ENCODE measurements at places on chromosomes 5 and 9.

DNA sequence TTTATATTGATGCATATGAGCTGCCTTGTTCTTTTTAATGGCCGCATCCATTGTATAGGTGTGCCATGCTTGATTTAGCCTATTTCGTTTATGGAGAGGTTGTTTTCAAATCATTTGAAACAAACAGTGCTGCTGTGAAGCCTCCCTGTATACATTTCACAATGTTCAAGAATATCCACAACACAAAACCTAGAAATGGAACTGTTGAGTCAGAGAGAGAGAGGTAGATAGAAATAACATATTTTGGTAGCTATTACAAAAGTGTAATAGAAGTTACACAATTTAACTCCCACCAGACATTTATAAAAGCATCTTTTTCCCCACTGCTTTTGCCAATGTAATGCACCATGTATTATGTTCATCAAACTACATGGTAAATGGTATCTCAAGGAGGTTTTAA lies 82.0 kb downstream of the FRMD3 start:
- DNase-seq: no peak

- no peak for DNase-seq
Measured at GRCh38 chr9:124361128-124361527, 54.1 kb downstream of the PSMB7 start.

DNA sequence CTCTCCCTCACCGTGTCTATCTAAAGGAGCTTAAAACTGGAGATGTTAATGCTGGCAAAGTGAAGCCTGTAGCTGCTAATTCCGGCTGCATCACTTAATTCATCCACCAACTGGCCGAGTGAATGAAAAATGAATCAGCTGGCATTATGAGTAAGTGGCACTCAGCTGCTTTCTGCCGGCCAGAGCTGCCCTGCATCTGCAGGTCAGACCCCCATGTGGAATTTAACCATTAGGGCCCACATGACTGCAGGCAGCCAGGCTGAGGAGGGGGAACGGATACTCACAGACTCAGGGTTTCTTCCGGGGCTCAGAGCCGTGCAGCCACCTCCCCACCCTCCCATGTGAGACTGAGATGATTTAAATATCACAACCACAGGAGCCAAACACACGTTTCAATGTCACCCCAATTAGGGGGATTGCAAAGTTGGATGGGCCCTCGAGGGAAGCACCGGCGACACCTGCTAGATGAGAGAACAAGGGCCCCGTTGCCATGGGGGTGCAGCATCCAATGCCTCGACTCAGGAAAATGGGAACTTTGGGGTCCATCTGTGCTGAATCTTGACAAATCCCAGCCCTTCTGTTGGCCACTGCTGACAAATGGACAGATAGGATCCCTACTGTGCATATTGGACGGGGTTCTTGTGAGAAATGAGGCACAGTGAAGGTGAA lies 115.6 kb upstream of the ALDH1B1 start:
- no peak for DNase-seq

GRCh38 chr9:28518439-28518838 lies 945.2 kb upstream of the C9orf72 start:
- no peak for DNase-seq

DNA sequence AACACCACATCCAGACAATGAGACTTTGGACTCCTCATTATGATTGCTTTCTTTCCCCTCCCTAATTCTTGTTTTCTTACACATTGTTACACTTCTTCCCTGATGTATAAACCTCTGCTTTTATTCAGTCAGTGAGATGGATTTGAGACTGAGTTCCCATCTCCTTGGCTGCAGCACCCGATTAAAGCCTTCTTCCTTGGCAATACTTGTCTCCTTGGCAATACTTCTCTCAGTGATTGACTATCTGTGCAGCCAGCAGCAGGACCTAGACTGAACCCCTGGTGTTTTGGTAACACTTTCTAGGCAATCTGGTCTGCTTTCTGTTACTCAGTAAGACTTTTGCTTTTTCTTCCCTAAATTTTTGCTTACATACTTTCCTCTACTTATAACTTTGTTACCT lies 492.8 kb upstream of the SMC2 start:
- no peak for DNase-seq

- DNase-seq: no peak
Measured at GRCh38 chr5:64853777-64854176, 85.0 kb downstream of the CWC27 start.
